ENCODE measurements at places on chromosomes 5 and 9. TPM values are rescaled to one million over a fixed set of nuclear protein-coding genes. Genes with fewer than 3 reads are reported as not detected.

The ARID3C gene
- 0.13 TPM for total RNA-seq

DNA sequence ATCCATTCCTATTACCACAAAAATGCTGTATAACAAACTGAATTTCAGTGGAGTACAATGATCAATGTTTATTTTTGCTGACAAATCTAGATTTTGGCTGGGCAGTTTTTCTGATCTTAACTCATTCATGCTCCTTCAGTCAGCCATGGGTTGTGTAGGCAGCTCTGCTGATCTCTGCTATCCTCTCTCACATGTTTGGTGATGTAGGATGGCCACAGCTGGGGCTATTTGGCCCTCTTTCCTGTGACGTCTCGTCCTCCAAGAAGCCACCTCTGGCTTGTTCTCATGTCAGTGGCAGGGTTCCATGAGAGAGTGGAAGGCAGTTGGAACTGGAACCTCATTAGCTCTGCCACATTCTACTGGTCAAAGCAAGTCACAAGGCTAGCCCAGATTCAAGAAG is 8.9 kb downstream of the NLN start:
- DNase-seq: no peak
- H3K36me3 ChIP-seq: 0 out of 2 replicates have a peak, but pooled peaks cover 5% of the 10 kb centered on the region
- no peaks in the 10 kb centered on the region for H3K4me1 ChIP-seq
- H3K4me3 ChIP-seq: no peak overlapping the region
- no peaks in the 10 kb centered on the region for H3K27me3 ChIP-seq

- DNase-seq: no peak
- no peaks in the 10 kb centered on the region for H3K4me1 ChIP-seq
- H3K4me3 ChIP-seq: no peak overlapping the region
- no peak overlapping the region for H3K27ac ChIP-seq
- no peaks in the 10 kb centered on the region for H3K27me3 ChIP-seq
These were observed 42.0 kb downstream of the TRPM3 start for GRCh38 chr9:71079451-71079850.

DNA sequence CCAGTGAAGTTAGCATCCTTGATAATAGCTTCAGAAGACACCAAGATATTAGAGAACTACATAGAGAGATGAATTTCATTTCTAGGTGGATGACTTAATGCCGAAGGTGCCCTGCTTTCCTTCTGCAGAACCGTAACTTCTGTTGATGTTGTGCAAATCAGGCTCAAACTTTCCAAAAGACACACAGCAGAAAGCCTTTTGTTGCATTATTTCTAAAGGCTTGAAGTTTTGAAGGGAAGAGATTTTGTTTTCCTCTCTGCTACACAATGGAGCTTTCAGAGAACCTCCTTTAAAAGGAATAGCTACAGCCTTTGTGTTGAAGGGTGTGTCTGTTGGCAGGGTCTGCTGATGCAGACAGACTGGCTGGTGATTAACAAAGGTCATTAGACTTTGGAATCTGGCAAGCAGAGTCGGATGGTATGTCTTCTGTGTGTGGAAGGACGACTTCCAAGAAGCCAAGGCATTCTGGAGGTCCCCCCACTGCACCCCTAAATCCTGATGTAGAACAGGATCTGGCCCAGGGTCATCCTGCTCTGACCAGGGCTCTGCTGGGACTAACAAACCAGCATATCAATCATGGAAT is 57.8 kb downstream of the ZNF462 start:
- H3K4me3 ChIP-seq: peak overlapping the region; percentile 35
- DNase-seq: no peak
- H3K4me1 ChIP-seq: peaks cover 39% of the 10 kb centered on the region
- H3K36me3 ChIP-seq: peaks cover 24% of the 10 kb centered on the region
- no peaks in the 10 kb centered on the region for H3K27me3 ChIP-seq

DNA sequence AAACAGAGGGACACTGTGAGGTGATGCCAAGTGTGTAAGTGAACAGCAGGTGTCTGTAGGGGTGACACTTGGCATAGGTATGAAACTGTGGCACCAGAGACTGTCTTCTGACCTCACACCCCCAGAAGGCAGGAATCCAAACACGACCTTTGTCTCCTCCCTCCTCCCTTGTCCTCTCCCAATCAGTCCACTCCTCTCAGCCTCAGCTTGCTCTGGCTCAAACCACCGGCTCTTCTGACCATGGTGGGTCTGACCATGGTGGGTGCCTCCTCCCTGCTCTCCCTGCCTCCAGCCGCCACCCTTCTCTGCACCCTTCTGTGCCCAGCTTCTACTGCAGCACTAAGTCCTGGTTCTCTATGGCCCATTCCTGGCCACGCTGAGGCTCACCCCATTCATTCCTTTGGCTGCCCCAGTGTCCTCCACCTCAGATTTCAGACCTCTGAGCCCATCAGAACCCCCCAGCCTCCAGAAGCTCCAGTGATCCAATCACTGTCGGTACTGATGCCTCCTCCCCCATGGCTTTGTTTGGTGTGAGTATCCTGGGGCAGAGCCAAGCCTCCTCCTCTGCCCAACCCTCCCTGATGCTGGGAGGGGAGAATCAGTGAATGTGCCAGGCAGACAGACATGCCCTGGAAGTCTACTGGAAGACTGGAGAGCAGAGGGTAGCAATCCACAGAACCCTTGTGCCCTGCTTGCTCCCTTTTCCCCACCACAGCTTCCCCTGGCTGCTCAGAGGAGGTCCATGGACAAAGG is 1.7 kb upstream of the ARID3C start:
- no peak for DNase-seq
- H3K27ac ChIP-seq: no peak overlapping the region
- peaks cover 35% of the 10 kb centered on the region for H3K27me3 ChIP-seq

- no peak for DNase-seq
- H3K4me3 ChIP-seq: no peak overlapping the region
- 0 out of 2 replicates have a peak, but pooled peaks cover 2% of the 10 kb centered on the region for H3K36me3 ChIP-seq
- no peak overlapping the region for H3K27ac ChIP-seq
- no peaks in the 10 kb centered on the region for H3K27me3 ChIP-seq
These were observed 48.6 kb downstream of the NR2F1-AS1 start for GRCh38 chr5:93532370-93532769.
